ENCODE measurements at places on chromosomes 5 and 9.
A peak's percentile ranks its signal among the peaks of the same experiment; 100 is the strongest.

- DNase-seq, result no peak
Measured at GRCh38 chr9:70385426-70385825, 29.0 kb downstream of the KLF9 start.

- DNase-seq, result no peak
Measured at GRCh38 chr9:91833878-91834255, 116.2 kb downstream of the ROR2 start.

- no peak for DNase-seq
Measured at GRCh38 chr5:142878638-142879037, 108.5 kb downstream of the ARHGAP26 start.

GRCh38 chr5:124733329-124733650 lies 13.1 kb downstream of the ZNF608 start:
- no peak for DNase-seq

DNA sequence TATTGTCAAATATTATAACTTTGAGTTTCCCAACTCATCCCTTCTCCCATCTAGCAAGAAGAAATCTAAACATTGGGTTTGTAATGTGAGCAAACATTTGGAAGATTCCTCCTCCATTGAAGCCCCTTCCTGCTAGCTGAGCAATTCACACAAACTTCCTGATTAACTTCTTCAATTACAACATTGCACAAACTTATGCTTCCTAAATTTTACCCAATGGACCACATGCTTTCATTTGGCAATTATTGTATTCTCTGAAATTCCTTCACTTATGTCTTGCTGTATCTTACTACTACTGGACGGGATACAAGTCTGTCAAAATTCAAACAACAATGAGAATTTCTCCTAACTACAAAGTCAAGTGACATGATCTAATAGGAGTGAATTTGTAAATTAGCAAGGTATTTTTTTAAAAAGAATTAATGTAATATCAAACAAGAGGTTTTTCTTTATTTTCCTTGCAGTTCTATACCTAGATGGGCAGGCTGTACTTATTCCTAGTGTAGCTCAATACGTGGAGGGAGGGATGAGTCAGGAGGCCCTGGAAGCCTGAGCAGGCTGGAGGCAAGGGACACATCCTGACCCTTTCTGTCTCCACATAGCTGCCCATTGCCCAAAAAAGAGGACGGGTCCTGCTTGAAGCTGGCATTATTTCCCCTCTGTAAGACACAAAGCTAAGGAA lies 11.8 kb upstream of the IFNW1 start:
- DNase-seq, result no peak

- DNase-seq, result no peak
Measured at GRCh38 chr9:89812556-89813181, 207.9 kb downstream of the GADD45G start.

GRCh38 chr9:120885958-120886357 lies 9.0 kb upstream of the PHF19 start:
- no peak for DNase-seq

GRCh38 chr5:158942217-158942616 lies 157.5 kb downstream of the EBF1 start:
- DNase-seq, result no peak

DNA sequence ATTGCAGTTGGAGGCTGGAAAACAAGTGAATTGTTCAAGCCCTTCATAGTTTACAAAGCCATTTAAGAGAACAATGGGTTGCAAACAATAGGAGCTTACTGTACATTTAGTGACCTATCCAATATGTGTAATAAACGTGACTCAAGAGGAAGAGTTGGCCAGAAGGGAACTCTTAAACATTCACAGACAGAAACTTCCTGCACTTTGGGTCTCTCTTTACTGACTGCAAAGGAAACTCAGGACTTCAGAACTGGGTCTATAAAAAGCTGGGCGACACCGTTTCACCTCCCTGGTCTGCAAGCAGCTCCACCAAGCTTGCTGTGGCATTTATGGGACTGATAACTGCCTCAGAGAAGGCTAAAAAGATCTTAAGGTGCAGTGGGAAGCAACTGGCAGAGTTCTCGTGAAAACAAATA lies 48.7 kb upstream of the SPATA31D4 start:
- DNase-seq, result no peak

- DNase-seq, result peak; percentile 58
Measured at GRCh38 chr9:121735065-121735792, 83.8 kb downstream of the DAB2IP start.

DNA sequence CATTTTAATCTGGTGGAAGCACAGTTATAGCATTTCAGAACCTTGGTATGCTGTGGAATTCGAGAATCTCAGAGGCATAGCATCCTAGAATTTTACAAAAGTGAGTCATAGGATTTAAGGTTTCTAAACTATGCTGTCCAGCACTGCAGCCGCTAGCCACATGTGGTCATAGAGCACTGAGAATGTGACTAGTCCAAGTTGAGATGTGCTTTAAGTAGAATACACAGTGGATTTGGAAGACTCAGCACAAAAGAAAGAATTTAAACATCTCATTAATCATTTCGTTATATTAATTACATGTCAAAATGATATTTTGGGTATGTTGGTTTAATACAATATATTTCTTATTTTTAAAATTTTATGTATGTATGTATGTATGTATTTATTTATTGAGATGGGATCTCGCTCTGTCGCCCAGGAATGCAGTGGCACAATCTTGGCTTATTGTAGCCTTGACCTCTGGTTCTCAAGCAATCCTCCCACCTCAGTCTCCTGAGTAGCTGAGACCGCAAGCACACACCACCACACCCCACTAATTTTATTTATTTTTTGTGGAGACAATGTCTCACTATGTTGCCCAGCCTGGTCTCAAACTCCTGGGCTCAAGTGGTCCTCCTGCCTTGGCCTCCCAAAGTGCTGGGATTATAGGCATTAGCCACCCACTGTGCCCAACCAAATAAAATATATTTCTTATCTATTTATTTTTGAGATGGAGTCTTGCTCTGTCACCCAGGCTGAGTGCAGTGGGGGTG lies 20.4 kb upstream of the RPS14 start:
- DNase-seq, result peak; percentile 99

DNA sequence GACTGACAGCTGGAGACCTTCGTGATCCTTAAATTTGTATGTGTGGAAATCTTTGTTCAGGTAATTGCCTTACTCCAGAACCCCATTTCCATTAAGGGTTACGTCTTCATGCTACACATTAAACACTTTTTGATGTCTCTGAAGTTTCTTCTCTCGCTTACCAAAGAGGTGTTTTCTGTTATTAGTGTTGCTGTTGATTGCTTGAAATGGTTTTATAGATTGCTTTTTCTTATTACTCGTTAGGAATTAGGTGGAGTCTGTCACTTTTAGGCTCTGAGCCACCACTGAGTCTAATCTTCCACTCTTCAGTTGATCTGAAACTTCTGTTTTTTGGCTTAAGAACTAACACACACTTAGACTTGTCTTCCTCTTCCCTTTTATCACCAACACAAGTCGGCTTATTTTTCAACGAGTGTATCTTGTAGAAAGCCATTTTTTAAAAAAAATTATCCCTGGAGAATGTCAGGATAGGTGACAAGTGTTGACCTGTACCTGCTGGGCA lies 62.2 kb upstream of the PPARGC1B start:
- DNase-seq, result no peak

DNA sequence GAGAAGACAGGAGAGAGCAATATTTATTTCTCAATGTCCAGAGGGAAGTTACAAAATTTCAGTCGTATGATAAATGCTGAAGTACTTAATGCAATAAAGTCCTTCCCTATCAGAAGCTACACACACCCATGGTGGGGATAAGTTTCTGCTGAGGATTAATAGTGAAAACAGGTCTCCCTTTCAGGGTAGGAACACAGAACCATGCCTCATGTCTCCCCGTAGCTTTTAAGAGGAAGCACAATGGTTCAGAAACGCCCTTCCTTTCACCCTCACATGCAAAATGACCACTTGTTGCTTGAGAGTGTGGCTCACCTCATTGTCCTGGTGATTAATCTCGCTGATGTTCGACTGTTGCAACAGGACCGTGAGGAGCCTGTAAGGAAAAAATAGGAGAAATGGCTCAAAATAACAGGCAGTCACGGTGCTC lies 73.6 kb downstream of the ANKRD55 start:
- DNase-seq, result no peak

- DNase-seq, result no peak
Measured at GRCh38 chr5:122156724-122157325, 27.5 kb downstream of the ZNF474 start.

- DNase-seq, result no peak
Measured at GRCh38 chr5:82100303-82101077, 128.7 kb downstream of the ATG10 start.

Measured in NCI-H226 (cell line).